Muscle of leg (tissue), 16 donors: ENCODE measurements at places on chromosomes 4 and X. TPM values are rescaled to one million over a fixed set of nuclear protein-coding genes. Genes with fewer than 3 reads are reported as not detected.
A peak's percentile ranks its signal among the peaks of the same experiment; 100 is the strongest.

GRCh38 chr4:9987749-9988362 is 33.4 kb downstream of the SLC2A9 start:
- no peak overlapping the region for H3K27ac ChIP-seq
- H3K4me1 ChIP-seq, result no peaks in the 10 kb centered on the region
- H3K36me3 ChIP-seq, result no peaks in the 10 kb centered on the region
- H3K27me3 ChIP-seq, result no peaks in the 10 kb centered on the region
- no peak overlapping the region for H3K4me3 ChIP-seq

GRCh38 chrX:9196961-9197640 is 163.2 kb upstream of the FAM9B start:
- H3K36me3 ChIP-seq, result no peaks in the 10 kb centered on the region
- H3K4me3 ChIP-seq, result no peak overlapping the region
- H3K27me3 ChIP-seq, result peaks cover 28% of the 10 kb centered on the region
- no peak overlapping the region for H3K27ac ChIP-seq

DNA sequence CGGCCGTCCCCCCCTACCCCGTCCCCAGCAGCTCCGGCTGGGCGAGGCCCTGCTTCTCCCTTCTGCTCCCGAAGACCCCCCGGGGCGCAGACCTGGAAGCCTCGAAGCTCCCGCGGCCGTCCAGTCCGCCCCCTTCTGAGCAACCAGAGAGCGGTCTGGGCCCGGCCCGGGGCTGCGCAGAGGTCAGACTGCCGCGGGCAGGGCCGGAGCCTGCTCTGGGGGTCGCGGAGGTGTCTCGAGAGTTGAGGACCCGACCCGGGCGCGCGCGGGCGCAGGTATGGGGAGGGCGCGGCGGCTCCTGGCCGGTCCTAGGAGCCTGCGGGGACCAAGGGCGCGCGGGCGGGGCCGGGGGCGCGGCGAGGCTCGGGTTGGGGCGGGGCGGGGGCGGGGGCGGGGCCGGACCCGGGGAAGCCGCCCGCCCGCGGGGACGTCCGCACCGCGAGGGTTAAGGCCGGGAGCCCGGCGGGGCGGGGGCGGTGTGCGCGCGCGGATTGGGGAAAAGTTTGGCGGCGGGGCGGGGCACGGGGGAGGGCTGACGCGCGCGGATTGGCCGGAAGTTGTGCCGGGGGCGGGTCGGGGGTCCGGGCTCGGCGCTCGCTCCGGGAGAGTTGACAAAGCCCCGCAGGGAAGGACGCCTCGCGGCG is at the start of gene FGFRL1:
FGFRL1 (plus strand) TSS at position 605 of the 644 bp plus-strand sequence. CDS start 860 bp downstream, outside the sequence.
- peak within 1 kb of the TSS; percentile 75 for H3K27ac ChIP-seq
- DNase-seq, result peak; percentile 96
- H3K36me3 ChIP-seq, result peaks cover 19% of the 10 kb centered on the region

DNA sequence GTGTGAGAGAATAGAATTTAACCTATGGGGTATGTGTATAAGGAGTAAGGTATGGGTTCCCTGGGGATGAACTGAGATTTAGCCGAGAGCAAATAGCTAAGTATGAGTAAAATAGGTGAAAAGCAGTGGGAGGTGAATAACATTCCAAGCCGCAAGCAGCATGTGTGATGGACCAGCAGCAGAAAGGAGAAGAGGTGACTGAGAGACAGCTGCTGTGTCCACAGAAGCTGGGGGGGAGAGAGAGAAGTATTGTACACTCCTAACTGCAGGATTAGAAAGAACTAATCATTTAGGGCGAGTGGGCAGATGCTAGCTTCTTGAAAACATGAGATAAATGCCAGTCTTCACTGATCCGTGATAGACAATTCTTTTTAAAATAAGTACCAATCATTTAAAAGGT is 296.0 kb downstream of the KLHL4 start:
- H3K4me1 ChIP-seq, result no peaks in the 10 kb centered on the region
- no peaks in the 10 kb centered on the region for H3K36me3 ChIP-seq
- H3K27ac ChIP-seq, result no peak overlapping the region
- no peaks in the 10 kb centered on the region for H3K27me3 ChIP-seq

DNA sequence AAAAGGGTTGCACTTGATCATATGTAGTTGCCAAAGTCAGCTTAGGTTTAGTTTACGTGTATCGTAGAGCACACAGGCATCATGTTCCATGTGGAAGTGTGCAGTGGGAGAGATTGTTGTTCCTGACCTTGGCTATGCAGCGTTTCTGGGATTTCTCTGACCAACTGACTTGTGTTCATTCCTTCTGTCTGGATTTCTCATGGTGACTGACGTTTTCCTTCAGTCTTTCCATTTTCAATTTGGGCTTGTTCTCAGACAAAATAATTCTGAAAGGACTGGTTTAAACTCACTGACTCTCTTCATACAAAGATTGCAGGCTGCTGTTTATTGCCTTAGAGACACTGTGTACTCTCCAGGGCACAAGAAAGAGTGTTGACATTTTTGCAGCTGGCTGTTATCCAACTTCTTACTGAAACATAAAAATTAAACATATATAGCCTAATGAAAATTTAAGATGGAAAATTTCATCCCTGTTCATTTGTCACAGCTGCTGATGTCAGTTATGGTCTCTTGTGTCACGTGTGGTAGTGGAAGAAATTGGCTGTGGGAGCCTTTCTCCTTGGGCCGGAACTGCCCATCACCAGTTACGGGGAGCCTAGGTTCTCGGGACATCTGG is 95.4 kb downstream of the TNIP2 start:
- H3K4me3 ChIP-seq, result no peak overlapping the region
- peak overlapping the region; percentile 57 for H3K27ac ChIP-seq
- DNase-seq, result peak; percentile 44
- H3K4me1 ChIP-seq, result peaks cover 8% of the 10 kb centered on the region
- H3K27me3 ChIP-seq, result no peaks in the 10 kb centered on the region

DNA sequence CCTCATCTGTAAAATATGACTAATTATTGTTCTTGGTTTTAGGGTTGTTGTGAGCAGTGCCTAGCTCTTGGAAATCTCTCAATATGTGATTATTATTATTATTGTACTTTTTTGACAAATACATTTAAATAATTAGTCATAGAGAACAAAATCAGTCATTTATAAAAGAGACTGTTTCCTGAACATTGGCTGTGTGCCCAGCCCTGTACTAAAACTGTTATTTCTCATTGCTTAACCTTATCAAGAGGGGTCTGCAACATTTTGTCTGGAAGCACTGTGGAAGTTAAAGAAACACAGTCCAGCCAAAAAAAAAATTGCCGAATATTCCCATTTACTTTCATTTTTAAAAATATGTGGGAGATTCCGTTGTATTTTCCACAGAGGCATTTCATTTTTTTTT is 989.2 kb upstream of the SLIT2 start:
- H3K4me1 ChIP-seq, result no peaks in the 10 kb centered on the region
- peak; percentile 29 for DNase-seq
- no peak overlapping the region for H3K27ac ChIP-seq
- no peaks in the 10 kb centered on the region for H3K36me3 ChIP-seq
- no peak overlapping the region for H3K4me3 ChIP-seq
- H3K27me3 ChIP-seq, result no peaks in the 10 kb centered on the region

The GRIA3 gene
- polyA plus RNA-seq, result 1.3 TPM

The CXCL1 gene
- polyA plus RNA-seq, result 0.13 TPM

The NHS gene
- polyA plus RNA-seq, result 1.9 TPM

The TCEAL6 gene
- not detected for polyA plus RNA-seq
